ENCODE measurements at places on chromosomes 3 and 15.
A peak's percentile ranks its signal among the peaks of the same experiment; 100 is the strongest.

DNA sequence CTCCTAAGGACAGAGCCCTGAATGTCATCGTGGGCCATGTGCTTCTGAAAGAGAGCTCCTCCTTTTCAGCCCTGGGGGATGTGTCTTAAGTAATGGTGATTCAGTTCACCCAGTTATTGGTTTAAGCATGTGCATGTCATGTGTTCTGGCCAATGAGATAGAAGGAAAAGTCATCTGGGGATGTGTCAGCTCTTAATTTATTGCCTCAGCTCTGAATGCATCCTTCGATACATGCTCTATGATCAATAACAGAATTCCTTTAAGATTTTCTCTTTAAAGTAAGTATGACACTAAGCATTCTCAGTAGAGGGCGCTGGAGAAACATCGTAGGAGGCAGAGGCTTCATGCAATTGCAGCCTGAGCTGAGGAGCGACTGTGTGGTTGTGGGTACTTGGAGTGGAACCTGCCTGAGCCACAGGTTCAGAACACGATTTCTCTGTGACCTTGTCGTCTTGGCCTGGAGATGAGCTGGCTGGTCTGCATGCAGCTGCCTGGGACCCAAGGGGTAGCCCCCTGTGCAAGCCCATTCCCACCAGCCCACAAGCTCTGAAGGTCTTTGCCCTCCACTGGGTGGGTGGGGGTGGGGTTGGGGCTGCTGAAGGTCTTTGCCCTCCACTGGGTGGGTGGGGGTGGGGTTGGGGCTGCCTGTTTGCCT lies 69.5 kb downstream of the C3orf38 start:
- no peak for DNase-seq

DNA sequence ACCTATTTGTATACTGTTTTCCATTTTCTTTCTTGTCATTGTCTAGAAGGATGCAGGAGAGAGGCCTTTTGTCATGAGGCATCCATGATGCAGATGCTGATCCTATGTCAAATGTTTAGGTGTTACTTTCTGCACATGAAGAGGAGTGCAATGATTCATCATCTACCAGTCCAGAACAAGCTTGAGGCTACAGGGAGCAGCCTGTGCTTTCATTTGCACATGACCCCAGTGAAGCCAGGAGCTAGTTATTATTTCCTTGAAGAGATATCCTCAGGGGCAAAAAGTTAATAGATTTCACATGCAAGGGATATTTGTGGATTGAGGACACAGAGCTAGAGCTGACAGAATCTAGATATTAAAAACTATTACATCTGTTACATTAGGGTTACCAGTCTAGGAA lies 204.4 kb upstream of the TGFBR2 start:
- DNase-seq, result no peak

DNA sequence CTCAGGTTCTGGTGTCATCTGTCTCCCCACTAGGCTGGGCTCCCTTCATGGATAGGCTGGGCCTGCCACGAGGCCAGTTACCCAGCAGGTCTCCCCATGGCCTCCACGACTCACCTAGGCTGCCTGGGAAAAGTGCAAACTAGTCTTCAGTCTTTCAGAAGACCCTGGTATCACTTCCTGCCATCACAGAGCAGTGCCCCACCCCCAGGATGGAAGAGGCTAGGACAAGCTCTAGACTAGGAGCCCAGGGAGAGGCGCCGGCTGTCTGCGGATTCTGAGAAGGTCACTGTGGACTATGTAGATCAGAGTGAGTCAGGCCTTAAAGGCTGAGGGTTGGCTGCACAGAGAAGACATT lies 63.7 kb downstream of the CORO2B start:
- no peak for DNase-seq

DNA sequence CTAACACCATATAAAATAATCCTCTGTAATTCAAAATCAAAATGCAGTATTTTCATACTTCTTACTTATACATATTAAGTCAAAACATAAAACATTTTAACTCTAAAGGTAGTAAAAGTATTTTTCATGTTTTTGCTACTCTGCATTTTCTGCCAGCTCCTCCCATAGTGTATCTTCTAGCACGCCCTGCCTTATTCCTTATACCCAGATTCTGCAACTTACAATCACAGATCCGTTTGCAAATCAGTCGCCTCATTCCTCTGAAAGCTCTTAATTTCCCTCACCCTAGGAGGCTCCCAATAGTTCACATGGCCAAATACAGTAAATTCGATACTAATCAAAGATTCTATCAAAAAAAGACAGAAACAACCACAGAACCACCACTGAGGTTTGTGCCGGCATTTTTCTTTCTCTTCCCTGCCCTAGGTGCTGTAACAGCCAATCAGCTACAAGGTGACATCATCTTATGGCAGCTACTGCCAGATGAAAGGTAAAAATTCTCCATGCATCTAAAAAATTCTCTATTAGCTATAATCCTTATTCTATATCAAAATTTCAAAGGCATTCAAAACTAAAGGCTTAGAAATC lies 72.9 kb downstream of the CLASP2 start:
- peak; percentile 17 for DNase-seq

- no peak for DNase-seq
Measured at GRCh38 chr3:16848007-16848406, 36.7 kb upstream of the PLCL2 start.

DNA sequence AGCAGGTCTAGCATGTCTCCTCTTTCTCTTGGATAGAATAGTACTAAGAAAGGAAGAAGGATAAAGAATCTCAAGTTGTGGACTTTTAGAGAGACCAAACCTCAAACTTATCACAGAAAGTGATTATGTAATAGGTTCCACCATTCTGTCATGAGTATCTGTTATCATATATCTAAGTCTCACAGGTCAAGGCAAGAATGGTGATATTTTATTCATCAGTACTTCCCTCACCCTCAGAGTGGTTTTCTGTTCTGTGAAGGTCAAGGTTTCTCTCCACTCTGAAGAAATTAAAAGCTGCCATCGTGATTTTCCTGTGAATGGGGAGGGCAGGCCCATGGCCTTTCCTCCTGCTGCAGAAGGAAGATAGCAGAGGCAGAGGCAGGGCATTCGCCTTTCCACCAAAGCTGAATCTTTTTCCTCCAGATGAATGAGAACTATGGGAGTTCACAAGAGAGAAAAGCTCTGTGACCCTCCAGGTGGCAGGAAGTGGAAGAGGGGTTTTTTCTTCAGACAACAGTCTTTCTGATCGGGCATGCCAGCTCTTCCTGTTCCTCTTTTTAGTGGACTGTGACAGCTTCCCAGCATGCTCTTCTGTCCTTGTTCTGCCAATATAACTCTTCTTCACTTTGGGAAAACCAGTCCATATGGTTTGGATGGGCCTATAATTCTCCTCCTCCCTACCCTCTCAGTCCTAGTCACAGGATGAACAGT lies 37.1 kb upstream of the CCK start:
- no peak for DNase-seq

DNA sequence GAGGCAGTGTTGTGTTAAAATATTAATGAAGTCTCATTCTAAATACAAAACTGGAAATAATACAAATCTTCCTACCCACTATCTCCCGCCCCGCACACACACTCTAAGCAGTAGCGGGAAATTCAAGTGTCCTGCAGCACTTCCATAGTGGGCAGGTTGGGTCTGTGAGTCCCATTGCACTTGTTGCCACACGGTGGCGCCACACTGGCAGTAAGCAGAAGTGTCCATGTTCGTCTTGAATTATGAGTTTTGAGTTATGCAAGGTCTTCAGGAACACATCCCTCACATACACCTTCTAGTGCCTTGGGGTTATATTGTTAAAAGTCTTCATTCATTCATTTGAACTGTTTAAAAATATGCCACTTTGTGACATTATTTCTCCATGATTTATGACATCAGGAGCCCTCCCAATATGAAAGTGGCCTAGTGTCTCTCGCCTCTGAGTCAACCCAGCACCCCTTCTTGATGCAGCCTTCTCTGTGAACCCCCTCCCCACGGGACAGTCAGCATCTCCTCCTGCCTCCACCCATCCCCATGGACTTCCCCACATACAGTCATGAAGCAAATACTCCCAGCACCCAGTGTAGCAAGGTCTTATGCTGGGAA lies 17.6 kb upstream of the CCDC174 start:
- DNase-seq, result peak; percentile 50

Data from activated CD8-positive, alpha-beta memory T cell treated with anti-CD3 and anti-CD28 coated beads, Interleukin-2, amount 50 U/mL, for 4 hours (primary cell).